ENCODE measurements at places on chromosomes 11 and 22. TPM values are rescaled to one million over a fixed set of nuclear protein-coding genes. Genes with fewer than 3 reads are reported as not detected.

DNA sequence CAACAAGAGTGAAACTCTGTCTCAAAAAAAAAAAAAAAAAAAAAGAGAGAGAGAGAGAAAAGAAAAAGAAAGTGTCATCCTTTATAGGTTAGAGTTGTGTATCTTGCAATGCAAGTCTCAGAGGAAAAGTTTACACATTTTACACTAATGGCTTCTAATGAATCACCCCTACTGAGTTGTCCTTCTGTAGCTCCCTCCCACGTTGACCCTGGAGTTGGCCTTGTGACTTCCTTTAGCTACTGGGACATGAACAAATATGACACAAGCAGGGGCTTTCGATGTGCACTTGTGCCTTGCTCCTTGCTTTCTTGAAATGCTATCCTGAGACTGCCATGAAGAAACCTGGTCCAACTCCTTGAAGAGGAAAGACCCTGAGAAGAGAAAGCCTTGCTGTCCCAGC, 2.4 kb upstream of the SMCO4 start:
- H3K36me3 ChIP-seq: no peaks in the 10 kb centered on the region
- no peak overlapping the region for H3K4me3 ChIP-seq
- H3K27ac ChIP-seq: no peak overlapping the region
- H3K4me1 ChIP-seq: peaks cover 15% of the 10 kb centered on the region
- DNase-seq: no peak
- peaks cover 5% of the 10 kb centered on the region for H3K27me3 ChIP-seq

GRCh38 chr11:75496305-75496752, 29.4 kb downstream of the GDPD5 start:
- no peak for DNase-seq
- no peaks in the 10 kb centered on the region for H3K36me3 ChIP-seq
- H3K4me1 ChIP-seq: peaks cover 15% of the 10 kb centered on the region
- H3K27me3 ChIP-seq: no peaks in the 10 kb centered on the region
- H3K4me3 ChIP-seq: no peak overlapping the region

Gene RAG2
- total RNA-seq: not detected

Gene CXCR5
- total RNA-seq: not detected

Measured in spinal cord (tissue), 10 donors.